ENCODE measurements at places on chromosomes 5 and 9.

GRCh38 chr5:180823940-180824629 is 21.5 kb upstream of the MGAT1 start:
- no peak for DNase-seq

GRCh38 chr9:120256146-120256545 is 323.8 kb downstream of the CDK5RAP2 start:
- no peak for DNase-seq

DNA sequence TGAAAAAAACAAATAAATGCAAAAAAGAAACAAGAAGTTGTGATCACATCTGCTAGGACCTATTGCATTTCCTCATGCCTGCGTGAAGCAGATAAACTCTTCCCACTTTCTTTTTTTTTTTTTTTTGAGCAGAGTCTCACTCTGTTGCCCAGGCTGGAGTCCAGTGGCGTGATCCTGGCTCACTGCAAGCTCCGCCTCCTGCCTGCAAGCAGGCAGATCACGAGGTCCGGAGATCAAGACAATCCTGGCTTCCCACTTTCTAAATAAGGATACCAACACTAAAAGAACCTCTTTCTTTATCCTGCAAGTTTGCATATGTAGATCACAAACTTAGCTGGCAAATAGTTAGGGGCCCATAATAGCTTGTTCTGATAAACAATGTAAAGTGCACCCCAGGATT is 128.6 kb downstream of the ASTN2 start:
- no peak for DNase-seq

DNA sequence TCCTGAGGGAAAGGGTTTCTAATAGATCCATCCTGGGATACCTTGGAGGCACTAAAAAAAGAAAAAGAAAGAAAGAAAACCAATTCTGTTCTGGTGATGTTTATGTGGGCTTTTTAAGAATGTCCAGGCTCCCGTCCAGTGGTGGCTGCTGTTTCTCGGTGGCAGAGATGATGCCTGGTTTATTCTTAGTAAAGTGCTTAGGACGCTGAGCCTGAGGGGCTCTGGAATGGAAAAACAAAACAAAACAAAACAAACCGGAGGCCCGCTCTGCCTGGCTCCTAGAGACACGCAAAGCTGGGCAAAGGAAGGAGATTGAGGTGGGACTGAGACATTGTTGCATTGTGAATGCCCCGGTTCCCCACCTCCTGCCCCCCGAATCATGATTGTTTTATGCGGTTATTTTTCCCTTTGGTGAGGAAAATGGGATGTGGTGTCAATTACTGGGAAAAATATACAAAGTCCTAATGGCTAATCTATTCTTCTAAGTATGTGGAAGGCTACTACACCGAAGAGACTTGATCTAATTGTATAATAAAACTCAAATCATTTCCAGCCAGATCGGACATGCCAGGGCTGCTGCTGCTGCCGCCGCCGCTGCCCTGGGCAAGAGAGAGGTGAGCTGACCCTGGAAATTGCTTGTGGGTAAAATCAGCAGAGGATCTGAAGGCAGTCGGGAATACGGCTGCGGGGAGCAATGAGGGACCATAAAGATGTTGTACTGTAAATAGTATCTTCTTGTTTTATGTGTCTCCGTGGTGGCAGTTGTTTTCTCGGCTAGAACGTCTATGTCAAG is 644.9 kb downstream of the CCDC171 start:
- DNase-seq: no peak

Data from large intestine (tissue), 12 donors.